ENCODE measurements at places on chromosomes 16 and 17. TPM values are rescaled to one million over a fixed set of nuclear protein-coding genes. Genes with fewer than 3 reads are reported as not detected.

- DNase-seq: no peak
Observed at GRCh38 chr17:58337210-58337599, 8.6 kb upstream of the TSPOAP1 start.

DNA sequence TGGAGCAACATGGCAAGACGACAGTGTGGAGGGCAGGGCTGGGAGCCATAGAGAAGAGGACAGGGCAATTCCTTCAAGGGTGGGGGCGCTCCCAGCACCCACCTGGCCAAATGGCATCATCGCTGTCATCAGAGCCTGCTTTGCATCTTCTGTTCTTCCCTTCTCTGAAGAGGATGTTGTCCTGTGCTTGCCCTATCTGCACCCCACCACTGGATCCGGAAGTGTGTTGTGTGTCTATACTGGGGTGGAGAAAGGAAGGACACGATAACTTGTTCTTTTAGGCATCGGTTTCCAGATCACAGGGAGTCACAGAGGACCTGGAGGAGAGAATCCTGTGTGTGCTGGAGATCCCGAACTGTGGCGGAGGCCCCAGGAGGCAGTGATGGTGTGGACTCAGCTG lies 25.7 kb upstream of the ANKRD40CL start:
- DNase-seq: no peak

GRCh38 chr17:56309897-56310296 lies 156.6 kb downstream of the ANKFN1 start:
- DNase-seq: no peak

- DNase-seq: no peak
Observed at GRCh38 chr17:4588391-4588790, 4.1 kb downstream of the SMTNL2 start.

DNA sequence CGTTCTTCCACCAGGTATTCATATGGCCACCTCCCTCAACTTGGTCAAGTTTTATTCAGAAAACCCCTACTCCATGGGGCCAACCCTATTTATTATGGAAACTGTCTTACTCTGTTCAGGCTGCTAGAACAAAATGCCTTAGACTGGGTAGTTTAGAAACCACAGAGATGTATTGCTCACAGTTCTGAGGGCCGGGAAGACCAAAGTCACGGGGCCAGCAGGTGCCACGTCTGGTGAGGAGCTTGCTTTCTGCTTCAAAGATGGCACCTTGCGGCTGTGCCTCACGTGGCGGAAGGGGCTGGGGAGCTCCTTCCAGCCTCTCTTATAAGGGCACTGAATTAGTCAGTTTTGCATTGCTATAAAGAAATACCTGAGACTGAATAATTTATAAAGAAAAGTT lies 74.3 kb downstream of the AXIN2 start:
- no peak for DNase-seq

- no peak for DNase-seq
Observed at GRCh38 chr17:32563583-32563982, 76.8 kb downstream of the CDK5R1 start.

DNA sequence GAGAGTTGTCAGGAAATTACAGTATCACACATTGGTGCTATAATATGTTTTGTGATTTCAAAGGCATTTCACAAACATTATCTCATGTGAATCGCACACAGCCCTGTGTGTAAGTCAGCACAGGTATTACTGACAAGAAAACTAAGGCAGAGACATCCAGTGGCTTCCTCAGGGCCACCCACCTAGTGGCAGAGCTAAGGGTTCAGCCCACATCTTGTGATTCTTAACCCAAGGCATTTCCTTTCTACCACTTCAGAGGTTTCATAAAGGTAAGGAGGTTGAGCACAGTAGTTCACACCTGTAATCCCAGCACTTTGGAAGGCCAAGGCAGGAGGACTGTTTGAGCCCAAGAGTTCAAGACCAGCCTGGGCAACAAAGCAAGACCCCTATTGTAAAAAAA lies 58.2 kb downstream of the STX8 start:
- DNase-seq: no peak

GRCh38 chr17:520447-521182 lies 168.0 kb upstream of the RPH3AL start:
- no peak for DNase-seq

LGALS9B gene
- not detected for total RNA-seq

HEATR9 gene
- not detected for total RNA-seq

MLYCD gene
- 23.6 TPM for total RNA-seq

MEFV gene
- 6.1 TPM for total RNA-seq

KCNH6 gene
- not detected for total RNA-seq

GNG13 gene
- not detected for total RNA-seq

P2RX5 gene
- total RNA-seq: 2.3 TPM

PRRT2 gene
- total RNA-seq: 40.8 TPM

Data from thoracic aorta (tissue), 2 donors.